Posterior cingulate gyrus (tissue), 11 donors: ENCODE measurements at places on chromosomes 2 and 18.

DNA sequence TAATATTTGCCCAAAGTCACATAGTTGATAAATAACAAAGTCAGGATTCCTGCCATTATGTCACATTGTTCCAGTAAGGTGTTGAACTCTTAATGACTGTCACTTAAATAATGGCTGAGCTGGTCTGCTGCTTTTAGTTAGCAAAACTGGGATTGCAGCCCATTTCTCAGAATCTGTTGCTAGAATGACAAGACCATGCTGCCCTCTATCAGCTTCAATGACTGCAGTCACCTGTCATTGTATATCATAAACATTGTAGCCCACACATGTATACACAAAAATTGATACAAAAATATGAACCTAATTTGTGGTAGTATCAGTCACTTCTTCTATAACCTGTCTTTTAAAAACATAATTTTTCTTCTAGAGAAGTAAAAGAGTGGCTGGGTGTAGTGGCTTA is 121.1 kb downstream of the FAM161A start:
- no peak for DNase-seq

DNA sequence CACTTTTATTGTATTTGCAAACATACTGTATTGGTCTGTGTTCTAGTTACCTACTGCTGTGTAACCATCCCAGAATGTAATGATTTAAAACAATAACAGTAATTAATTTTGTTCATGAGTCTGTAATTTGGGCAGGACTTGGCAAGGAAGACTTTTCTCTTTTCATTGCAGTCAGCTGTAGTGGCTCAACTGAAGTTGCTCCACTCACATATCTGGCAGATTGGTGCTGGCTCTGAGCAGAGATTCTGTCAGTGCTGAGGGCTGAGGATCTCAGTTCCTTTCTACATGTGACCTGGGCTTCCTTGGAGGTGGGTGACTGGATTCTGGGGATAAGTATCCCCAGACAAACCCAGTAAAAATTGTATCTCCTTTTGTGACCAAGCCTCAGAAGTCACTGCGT is 26.6 kb downstream of the PTPN4 start:
- DNase-seq: no peak

GRCh38 chr2:37466533-37467222 is 122.2 kb downstream of the QPCT start:
- no peak for DNase-seq

DNA sequence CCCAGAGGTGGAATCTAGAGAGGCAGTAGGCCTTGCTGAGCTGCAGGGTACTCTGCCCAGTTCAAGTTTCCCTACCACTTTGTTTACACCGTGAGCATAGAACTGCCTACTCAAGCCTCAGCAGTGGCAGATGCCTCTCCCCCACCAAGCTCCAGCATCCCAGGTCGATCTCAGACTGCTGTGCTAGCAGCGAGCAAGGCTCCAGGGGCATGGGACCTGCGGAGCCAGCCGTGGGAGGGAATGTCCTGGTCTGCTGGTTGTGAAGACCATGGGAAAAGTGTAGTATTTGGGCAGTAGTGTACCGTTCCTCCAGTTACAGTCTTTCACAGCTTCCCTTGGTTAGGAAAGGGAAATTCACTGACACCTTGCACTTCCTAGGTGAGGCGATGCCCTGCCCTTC is 50.6 kb upstream of the FSIP2 start:
- peak; percentile 48 for DNase-seq
